Renal pelvis (tissue), 12 donors: ENCODE measurements at places on chromosomes 7 and 10. TPM values are rescaled to one million over a fixed set of nuclear protein-coding genes. Genes with fewer than 3 reads are reported as not detected.
A peak's percentile ranks its signal among the peaks of the same experiment; 100 is the strongest.

GRCh38 chr10:47257396-47258120, 42.4 kb upstream of the GDF10 start:
- no peak for DNase-seq

- no peak for DNase-seq
Observed at GRCh38 chr10:4661511-4662255, 164.3 kb upstream of the AKR1E2 start.

DNA sequence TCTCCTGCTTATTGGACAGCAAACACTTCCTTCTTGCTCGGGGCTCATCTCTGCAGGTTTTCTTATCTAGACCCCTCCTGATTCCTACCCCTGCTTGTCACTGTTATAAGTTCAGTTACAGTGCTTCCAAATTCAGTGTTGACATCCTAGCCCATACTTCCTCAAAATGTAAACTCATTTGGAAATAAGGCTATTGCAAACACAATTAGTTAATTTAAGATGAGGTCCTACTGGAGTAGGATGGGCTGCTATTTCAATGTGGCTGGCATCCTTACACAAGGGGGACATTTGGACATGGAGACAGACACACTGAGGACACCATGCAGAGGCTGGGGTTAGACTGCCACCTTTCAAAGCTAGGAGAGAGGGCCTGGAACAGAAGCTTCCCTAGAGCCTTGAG, 85.2 kb upstream of the NPVF start:
- no peak for DNase-seq

The CDC14C gene
- 0.04 TPM for polyA plus RNA-seq

DNA sequence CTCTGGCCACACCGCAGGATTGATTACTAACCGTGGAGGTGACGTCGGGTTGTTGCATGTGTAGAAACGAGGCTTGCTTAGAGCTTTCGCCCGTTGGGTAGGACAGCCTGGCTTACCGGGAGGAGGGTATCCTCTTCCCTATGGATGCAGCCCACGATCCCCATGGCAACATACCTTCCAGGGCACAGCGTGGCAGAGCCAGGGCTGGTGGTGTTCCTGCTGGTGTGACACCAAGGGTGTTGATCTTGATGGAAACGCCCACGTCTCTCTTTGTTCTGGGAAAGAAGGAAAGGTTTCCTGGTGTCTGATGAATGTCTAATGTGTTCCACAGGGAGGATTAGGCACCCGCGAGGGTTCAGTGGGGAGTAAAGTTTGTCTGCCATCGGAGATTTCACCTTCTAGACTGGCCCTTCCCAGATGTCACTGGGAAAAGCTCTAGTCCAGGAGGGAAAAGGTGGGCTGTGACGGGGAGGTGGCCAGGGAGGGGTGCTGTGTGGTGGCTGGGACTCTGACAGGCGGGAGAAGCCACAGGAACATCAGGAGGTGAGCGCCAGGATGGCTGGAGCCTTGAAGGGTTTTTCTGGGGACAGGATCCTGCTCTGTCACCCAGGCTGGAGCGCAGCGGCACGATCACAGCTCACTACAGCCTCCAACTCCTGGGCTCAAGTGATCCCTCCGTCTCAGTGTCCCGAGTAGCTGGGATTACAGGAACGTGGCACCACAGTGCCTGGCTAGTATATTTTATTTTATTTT, 102.1 kb downstream of the CUX1 start:
- no peak for DNase-seq

The ARHGEF5 gene
- 32.8 TPM for polyA plus RNA-seq

DNA sequence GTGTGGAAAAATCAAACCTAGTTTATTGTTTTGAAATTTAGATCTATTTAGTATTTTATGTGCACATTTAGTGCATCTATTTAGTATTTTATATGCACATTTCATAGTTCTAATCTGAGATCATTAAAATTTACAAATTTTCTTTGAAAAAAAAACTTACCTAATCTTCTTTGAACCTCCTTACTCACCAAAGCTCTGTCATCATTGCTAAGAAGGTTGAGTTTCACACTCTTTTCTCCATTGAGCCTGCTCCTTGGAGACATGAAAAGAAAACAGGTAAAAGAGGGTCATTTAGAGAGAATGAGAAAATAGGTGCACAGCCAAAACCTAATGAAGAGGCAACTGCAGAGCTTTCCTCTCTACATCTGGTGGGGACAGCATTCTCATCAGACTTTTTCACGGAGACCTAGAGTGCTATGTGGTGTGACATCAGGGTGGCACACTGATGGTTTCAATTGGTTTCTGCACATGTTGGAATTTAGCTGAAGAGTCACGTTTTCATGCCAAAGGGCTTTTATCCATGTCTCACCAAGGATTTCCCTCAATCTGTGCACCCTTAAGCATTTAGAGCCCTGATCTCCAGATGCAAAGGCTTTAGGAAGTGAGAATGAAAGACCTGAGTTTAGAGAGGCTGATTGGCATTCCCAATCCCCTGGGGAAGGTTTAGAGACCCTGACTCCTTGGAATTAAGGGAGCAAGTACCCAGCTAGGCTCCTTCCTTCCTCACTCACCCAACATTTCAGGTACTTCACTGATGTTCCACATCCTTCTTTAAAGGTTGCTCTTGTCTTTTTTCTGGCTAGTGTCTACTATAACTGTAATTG, 89.2 kb upstream of the CAPZA2 start:
- no peak for DNase-seq

GRCh38 chr7:131900785-131901287, 344.4 kb upstream of the PODXL start:
- no peak for DNase-seq

- DNase-seq, result no peak
Observed at GRCh38 chr10:70985824-70986622, 97.7 kb upstream of the PCBD1 start.

The FFAR4 gene
- polyA plus RNA-seq, result not detected

- no peak for DNase-seq
Observed at GRCh38 chr7:41578700-41579099, 124.2 kb downstream of the INHBA start.

DNA sequence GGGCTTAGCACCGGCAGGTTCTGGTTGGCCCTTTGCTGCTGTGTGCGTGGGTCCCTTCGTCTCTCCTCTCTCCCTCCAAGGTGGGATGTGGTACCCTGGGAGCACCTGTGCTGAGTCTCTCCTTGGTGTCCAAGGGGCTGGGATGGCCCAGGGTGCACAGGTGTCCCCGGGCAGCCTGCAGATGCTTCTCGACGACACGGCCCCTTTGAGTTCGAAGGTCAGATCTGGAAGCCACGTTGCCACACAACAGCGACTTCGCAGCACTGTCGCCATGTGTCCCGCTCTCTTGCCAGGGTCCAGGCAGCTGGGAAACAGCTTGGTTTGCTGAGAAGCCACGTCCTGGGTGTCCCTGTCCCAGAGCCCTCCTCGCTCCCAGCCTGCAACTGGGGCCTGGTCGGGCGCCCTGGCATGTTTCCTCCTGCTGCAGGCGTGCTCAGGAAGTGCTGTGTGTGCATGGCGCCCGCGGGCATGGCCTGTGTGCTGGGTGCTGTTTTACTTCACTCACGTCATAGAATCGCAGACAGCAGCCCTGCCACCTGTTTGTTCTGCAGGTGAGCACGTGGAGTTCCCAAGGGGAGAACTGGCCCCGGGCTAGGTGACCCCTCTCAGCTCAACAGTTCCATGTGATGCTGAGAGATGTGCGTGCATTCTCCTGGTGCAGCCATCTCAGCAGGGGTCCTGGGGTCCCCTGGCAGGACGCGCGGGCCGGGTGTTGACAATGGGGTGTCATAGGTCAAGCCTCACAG, 70.9 kb downstream of the DNAJB6 start:
- DNase-seq, result no peak

The HMX2 gene
- polyA plus RNA-seq, result 1.6 TPM

- DNase-seq, result no peak
Observed at GRCh38 chr7:134827889-134828288, 48.5 kb downstream of the CALD1 start.

GRCh38 chr10:61923210-61923949, 21.9 kb downstream of the ARID5B start:
- DNase-seq, result no peak

- DNase-seq, result no peak
Observed at GRCh38 chr10:125955766-125956165, 59.4 kb downstream of the FANK1 start.

DNA sequence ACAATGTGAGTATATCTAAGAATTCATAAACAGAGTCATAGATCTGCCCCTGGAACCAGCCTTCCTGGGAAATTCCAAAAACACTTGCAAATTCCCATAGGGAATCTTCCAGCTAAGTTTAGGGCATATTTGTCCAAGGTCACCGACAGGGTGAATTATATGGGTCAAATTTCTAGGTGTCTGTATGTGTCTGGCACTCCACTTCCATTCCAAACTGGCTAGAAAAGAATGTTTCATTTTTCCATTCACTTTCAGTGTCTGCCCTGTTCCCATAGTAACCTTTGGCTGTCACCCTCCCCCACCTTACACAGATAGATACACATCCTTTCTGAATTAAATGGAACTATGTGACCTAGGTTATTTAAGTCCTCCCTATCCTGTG, 230.9 kb downstream of the CREB5 start:
- no peak for DNase-seq

- DNase-seq, result no peak
Observed at GRCh38 chr7:112782498-112782897, 7.7 kb downstream of the TMEM168 start.

DNA sequence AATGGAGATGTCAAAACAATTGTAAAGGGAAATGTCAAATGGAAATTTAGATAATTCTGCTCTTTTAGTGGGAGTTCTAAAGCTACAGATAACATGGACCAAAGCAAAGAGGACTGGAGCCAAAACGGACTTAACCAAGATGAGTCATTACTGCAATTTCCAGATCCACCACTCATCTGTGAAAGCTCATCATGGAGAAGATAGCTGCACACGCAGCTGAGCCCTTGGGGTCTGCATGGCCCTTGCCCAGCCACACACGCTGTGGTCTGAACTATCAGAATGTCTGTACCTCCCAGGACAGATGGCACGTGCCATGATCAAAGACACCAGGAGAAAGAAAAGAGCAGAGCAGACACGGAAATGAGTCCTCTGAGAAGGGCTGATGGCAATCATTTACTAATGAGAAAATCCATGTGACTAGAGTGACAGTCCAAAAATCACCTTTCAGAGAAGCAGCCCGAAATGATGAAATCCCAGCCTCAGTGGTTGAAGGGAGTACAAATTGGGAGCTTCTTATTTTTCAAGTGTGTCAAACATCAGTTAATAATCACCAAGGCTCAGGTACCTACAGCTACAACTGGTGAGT, 177.9 kb upstream of the MGMT start:
- no peak for DNase-seq

The LMOD2 gene
- polyA plus RNA-seq, result not detected

The HOXA3 gene
- 39.5 TPM for polyA plus RNA-seq

DNA sequence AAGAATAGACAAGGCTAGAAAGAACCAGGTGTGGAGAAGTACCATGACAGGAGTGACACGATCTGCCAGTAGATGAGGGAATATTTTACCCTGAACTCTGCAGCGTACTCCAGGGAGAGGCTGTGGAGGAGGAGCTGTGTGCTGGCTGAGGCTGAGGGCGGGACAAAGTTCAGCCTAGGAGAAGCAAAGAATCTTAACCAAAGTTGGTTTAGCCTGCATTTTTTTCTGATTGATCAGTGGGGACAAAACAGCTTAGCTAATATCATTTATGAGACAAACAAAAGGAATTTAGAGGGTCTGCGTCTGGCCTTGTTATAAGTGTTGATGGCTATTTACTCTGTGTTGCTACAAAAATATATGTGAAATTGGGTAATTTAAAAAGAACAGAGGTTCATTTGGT, 5.2 kb upstream of the NPSR1 start:
- no peak for DNase-seq

GRCh38 chr10:70890917-70891431, 2.6 kb upstream of the PCBD1 start:
- peak; percentile 60 for DNase-seq

DNA sequence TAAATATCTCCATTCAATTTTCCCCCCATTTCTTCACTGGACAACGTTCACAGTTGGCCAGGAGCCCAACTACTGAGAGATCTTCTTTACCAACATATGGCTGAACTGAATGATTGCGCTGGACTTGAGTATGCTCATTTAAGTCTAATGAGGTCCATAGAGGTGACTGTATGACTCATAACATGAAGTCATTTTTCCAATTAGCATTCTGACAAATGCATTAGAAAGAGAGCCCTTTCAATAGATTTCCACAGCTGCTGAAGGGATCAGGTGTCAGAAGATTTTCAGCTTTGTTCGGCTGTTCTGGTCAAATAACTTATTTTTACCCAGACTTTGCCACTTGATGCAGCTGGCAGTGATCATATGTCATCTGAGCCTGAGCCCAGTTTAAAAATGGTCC, 438.0 kb downstream of the ETV1 start:
- no peak for DNase-seq

The SLC16A12 gene
- polyA plus RNA-seq, result 32.1 TPM

DNA sequence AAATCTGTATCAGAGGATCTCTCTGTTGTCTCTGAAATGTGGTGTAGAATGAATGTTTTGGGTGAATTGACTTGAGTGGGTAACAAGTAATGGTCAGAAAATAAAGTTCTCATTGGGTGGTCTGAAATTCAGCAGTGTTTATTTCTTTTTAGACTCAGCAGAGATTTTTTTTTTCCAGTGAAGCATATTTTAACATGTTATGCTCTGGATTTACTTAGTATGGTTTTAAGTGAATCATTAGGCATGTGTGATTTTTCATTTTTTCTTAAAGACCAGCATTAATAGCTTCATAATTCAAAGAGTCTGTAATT, 63.5 kb downstream of the REEP3 start:
- DNase-seq, result no peak

The TMEM196 gene
- polyA plus RNA-seq, result 0.01 TPM

DNA sequence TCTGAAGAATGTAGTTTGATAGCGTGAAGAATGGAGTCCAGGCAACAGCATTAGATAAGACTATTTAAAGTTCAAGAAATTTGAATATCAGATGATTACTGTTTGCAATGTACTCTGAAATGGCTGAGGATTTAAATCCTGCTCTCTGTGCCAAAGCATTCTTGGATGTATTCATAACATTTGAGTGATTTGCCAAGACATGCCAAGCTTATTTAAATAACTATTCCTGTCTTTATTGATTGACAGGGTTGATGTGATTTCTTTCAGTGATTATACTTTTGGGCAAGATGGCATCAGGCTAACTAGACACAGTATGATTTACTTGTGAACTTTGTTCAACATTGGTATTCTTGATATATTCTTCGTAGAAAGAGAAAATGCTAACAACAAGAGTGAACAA, 168.7 kb downstream of the GNAI1 start:
- no peak for DNase-seq

DNA sequence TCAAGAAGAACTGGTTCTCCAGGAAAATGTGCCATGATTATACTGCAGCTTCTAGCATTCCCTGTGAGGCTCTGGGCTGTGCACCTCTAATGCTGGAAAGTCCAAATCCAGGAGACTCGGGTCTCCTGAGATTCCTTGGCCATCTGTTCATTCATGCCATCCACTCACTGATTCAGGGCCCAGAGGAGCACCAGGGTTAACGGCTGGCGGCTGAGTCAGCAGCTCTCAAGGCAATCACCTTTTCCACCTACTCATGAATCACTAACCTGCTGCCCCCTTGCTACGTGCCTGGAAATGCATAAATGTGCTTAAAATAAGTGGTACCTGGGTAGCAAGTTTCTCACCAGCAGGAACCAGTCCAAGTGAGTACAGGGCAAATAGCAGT, 132.7 kb downstream of the KCNMA1 start:
- no peak for DNase-seq
